ENCODE measurements at places on chromosomes 6 and 20.

GRCh38 chr6:64672131-64672530 lies 1034.9 kb downstream of the EYS start:
- no peak for DNase-seq

DNA sequence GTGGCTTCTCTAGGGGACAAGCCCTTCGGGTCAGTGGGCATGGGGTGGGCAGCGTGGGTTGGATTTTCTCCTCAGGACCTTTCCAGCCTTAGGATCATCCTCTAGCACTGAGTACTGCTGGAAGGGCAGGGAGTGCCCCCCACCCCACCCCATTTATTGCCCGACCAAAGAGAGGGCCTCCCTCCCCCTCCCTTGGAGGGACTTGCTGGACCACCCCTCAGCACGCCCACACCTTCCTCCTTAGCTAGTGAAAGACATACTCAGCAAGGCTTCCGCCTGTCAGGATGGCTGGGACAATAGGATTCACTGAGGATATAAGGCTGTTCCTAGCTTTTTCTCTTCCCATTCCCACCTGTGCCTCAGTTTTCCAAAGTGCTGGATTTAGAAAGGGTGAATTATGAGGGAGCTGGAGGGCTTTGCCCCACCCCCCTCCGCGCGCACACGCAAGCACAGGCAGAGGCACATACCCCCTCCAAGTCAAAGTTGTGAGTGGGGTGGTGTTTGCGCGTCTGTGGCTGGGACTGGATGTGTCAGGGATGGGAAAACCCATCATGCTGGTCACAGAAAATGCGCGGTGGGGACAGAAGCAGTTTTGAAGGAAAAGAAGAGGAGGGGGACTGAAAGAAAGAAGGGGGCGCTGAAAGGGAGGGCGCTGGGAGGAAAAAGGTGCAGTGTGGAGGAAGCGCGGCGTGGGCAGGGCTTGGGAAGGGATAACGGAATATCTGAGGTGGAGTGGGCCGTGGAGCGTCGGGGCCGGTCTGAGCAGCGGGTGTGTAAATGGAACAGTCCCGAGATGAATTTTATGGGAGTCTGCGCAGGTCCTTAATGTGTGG lies 693 bp upstream of the SLC29A1 start:
- no peak for DNase-seq

GRCh38 chr20:1423625-1424106 lies 30.8 kb upstream of the FKBP1A start:
- DNase-seq, result no peak

DNA sequence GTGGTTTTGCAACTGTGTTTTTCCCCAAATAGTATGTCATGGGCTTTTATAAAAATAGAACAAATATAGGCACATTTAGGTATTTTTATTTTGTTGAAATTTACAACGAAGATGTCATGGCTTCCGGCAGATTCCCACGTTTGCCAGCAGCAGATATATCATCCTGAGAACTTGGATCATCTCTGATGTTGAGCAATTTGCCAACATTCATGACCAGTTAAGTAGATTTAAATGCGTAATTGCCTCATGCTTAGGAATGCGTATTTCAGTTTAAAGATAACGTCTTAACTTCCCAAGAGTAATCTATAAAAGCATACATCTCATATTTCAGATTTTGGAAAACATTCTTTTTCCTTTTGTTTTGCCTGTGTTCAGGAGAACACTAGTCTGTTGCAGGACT lies 457.8 kb downstream of the QKI start:
- DNase-seq, result no peak

Data from stimulated activated CD4-positive, alpha-beta T cell treated with anti-CD3 and anti-CD28 coated beads, Interleukin-1b, Interleukin-23, amount 100 ng/mL, for 1 hour (primary cell).